ENCODE measurements at places on chromosomes 3 and 15.

DNA sequence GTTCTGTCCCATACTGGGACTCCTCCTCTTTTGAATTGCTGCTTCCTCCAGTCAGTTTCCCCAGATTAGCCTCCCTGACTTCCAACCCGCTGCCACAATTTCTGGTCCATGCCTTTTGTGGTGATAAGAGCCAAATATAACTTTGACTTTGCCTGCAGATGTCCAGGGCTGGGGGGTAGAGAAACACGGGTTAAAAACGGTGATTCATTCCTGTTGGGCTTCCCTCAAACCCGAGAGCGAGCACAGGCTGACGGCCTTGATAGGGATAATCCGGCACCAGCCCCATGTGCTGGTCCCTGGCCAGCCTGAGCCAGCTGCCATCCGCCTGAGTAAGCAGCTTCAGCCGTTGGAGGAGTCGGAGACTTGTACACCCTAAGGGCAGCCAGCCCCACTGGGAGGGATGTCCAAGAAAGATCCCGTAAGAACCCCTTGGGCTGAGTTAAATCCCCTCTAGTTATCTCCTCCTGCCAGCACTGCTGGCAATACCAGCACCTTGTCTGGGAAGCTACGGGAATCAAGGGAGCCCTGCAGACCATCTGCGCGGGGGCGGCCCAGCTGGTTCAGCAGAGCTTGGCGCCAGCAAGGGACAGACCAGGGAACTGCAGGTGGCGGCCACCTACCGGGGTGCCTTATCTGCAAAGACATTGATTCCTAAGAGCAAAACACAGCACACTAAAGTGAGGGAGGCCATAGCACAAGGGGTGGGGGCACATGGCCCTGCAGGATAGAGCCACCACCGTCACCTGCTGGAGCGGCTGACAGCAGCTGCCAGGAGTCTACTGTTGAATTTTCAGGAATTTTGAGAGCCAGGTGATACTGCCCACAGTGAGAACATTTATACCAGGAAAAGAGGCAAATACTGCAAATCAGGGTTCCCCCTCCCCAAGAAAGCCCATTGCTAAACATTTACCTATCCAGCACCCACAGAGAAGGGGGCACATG is 18.1 kb downstream of the CSPG4 start:
- DNase-seq: no peak

DNA sequence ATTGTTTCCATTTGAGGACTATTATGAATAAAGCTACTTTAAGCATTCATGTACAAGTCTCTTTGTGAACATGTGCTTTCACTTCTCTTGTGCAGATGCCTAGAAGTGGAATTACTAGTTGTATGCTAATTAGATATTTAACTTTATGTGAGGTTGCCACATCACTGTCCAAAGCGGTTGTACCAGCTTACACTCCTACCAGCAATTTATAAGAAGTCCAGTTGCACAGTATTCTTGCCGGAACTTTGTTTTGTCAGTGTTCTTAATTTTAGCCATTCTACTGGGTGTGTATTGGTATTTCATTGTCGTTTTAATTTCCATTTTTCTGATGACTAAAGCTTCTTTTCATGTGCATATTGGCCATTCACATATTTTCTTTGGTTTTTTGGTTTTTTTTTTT is 29.1 kb downstream of the SEMA3G start:
- no peak for DNase-seq

DNA sequence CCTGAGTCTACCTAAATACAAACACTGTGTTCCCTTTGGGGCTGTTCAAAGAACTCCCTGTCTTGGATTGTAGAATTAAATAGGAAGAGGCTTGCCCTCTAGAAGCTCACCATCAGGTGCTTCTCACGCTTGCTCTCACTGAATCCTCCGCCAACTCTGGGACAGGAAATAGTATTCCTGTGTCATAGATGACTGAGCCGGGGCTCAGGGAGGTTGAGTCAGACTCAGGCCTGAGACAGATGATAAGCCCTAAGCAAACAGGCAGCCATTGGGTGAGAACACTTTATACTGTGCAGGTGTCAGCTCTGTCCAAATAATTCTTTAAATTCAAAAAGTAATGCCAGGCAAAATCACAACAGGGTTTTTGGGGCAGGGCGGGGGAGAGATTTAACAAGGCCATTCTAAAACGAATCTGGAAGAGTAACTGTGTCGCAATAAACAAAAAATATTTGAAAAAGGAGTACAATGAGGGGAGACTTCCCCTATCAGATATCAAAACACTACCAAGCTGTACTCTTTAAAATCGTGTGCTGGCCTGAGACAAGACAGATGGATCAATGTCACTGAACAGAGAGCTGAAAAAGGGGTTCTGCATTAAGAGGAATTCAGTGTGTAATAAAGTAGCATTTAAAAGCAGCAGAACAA is 59.0 kb downstream of the EPHB3 start:
- no peak for DNase-seq

GRCh38 chr3:197592361-197593045 is 36.7 kb upstream of the BDH1 start:
- DNase-seq: no peak

GRCh38 chr3:27718459-27718858 is 3.7 kb downstream of the EOMES start:
- no peak for DNase-seq

DNA sequence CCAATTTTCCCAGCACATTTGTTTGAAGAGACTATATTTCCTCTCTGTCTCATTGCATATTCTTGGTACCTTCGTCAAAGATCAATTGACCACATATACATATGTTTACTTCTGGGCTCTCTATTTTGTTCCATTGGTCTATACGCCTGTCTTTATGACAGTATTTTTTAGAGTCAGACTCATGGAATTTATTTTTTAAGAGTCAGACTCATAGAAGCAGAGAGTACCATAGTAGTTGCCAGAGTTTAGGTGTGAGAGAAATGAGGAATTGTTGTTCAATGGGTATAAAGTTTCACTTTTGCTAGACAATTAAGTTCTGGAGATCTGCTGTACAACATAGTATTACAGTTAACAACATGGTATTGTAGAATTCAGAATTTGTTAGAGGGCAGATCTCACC is 27.1 kb downstream of the PLA2G4F start:
- no peak for DNase-seq

DNA sequence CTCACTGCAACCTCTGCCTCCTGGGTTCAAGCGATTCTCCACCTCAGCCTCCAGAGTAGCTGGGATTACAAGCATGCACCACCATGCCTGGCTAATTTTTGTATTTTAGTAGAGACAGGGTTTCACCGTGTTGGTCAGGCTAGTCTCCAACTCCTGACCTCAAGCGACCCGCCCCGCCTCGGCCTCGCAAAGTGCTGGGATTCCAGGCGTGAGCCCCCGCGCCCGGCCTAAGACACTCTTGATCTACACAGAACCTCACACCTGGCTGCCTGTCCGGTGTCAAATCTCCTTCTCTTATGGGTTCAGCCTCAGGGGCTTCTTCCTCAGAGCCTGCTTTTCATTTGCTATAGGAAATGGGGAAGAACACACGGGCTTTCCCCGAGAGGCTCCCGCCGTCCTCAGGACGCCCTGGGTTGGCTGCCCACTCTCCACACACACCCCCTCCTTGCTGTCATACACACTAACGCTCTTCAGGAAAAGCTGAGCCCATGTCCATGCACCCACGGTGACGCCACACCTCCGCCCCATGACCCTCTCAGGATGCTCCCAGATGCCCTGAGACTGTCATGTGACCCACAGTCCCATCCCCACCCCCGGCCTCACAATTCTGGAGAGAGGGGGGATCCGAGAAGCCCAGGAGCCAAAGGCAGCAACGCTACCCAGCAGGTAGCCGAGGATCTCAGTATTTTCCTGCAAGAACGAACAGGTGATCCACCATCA is 10.4 kb downstream of the TMEM44 start:
- no peak for DNase-seq

- DNase-seq: no peak
Measured at GRCh38 chr15:99385865-99386264, 134.6 kb downstream of the LRRC28 start.

DNA sequence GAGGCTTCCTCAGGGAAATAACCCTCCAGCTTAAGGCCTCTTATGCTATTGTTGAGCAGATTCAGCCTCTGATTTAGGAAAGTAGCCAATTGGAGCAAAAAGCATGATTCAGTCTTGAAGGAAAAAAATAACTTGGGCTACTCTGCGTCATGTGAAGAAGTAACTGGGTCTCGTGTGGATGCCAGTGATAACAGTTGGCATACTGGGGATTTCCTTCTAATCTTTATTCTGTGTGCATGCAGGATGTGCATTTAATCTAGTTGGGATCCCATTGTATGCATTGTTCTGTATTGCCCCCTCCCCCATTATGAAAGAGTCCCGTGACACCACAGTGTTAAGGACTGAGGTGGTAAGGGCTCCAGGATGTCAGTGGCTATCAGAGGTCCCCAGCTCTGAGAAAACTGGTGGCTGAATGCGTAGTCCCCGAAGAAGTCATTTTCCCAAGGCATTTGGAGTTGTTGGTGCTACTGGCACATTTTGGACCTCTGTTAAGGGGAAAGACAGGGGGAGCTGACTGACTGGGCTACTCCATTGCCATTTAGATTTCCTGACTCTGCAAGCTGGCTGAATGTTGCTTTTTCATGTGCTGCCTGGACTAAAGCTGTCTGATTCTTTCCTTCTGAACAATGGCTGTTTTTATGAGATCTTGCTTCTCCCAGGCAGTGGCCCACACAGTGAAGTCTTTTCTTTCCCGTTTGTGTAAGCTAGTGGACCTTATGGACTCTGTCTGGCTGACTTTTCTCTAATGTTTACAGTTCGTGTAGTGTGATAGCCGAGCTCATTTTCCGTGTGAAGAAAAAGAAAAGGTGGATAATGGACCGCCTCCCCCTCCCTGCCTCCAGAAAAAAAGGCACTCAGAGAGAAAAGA is 38.4 kb upstream of the TRAK1 start:
- DNase-seq: peak; percentile 49

DNA sequence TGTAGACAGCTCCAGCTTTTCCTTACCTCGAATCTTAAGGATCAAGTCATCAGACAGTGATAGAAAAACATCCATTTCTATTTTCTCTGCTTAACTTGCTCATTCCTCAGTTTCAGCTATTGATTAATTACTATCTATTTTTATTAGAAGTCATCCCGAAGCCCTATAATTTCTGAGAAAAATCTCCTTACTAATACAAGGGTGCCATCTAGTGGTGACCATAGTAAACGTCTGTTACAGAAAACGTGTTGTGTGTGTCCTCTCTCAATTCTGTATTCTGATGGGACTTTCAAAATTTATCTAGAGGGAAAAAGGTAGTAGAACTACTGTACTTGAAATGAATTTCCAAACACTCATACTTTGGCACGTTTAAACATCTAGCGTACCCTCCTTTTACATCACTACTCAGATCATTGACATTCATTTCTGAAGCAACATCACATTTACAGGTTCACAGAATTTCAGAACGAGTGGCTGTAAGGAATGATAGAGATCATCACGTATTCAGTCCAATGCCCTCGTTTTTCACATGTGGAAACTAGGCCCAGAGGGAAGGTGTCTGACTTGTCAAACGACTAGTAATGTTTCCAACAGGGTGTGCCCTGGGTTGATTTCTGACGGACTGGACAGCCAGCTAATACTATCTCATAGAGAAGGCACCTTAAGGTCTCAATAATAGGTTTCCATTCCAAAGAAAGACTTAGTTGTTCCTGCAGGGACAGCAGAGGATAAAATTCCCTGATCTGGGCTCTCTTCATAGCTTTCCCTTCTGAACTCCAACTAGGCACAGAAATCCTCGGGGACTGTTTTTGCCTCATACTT is 25.6 kb downstream of the HACD2 start:
- no peak for DNase-seq

DNA sequence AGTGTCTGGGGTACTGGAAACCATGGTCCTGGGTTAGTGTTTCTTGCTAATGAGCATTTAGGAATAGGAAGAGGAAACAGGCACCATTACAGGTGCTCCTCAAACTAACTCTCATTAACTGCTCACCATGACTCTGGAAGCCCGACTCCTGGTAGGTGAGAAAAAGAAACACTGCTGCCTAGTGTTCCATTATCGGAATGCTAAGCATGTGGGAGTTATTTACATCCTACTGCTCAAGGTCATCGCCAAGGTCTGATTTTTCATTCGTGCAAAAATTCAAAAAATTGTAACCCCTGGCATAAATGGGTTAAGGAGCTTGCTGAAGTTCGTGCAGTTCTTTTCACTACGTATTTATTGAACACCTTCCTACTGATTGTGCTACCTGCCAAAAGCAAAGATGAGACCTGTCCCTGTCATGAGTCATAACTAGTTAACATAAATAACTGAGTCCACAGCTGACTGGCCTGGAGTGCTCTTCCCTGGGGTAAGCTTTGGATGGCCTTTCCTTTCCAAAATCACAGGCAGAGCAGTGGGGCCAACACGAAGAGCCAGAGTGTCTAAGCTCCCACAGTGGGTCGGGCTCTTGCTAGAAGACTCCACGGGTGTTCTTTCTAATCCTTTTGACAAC is 22.7 kb upstream of the PAQR5 start:
- DNase-seq: no peak

GRCh38 chr15:60384053-60384452 is 13.7 kb downstream of the ANXA2 start:
- no peak for DNase-seq

DNA sequence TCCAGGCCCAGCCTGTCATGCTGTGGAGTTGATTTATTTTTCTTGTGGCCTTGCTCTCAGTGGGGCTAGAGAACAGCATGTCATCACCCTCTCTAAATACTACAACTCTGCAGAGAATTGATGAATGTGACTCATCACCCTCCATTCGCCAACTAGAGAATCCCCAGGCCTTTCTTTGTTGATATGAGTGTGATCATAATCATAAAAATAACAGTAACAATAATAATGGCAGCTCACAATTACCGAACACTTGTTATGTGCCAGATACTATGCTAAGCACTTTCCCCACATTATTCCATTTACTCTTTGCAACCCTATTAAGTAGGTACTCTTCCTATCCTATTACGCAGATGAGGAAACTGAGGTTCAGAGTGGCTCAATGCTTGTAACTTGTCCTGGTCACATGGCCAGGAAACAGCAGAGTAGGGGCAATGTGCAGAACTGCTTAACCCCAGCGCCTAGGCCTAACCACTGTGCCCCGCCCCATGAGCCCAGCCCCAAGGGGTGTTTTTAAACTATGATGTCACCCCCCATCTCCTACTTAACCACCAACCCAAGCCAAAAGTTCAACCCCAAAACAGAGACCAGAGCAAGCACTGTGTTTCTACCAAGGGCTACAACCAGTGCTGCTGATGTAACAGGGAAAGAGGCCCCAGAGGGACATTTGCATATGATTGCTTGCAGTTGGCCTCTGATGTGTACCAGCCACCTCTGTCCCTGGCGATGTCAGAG is 104.5 kb downstream of the ADCY5 start:
- DNase-seq: no peak

- DNase-seq: no peak
Measured at GRCh38 chr3:156963096-156963495, 136.9 kb downstream of the LEKR1 start.

- DNase-seq: no peak
Measured at GRCh38 chr3:6222069-6222468, 638.8 kb upstream of the GRM7 start.

All from frontal cortex (tissue), 4 donors.